Left ventricle myocardium inferior (tissue), 1 donor: ENCODE measurements at places on chromosomes 3 and 15.

DNA sequence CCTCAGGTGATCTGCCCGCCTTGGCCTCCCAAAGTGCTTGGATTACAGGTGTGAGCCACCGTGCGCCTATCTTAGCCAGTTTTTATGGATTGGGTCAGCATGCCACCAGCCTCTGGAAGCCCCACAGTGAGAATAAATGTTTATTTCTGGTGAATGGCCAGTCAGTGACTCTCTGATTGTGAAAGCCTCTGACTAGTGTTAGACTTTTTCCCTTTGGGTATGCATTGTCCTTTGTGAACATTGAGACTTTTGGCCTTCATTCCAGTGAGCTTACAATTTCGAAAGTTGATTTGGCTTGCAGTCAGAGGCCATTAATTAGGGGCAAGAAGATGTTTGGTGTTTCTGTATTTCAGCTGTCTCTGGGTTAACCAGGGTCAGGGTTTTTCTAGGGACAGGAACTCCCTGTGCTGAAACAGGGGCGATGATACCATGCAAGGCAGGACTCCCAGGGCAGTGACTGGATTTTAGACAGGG lies 274.5 kb upstream of the C2CD4B start:
- DNase-seq, result no peak

DNA sequence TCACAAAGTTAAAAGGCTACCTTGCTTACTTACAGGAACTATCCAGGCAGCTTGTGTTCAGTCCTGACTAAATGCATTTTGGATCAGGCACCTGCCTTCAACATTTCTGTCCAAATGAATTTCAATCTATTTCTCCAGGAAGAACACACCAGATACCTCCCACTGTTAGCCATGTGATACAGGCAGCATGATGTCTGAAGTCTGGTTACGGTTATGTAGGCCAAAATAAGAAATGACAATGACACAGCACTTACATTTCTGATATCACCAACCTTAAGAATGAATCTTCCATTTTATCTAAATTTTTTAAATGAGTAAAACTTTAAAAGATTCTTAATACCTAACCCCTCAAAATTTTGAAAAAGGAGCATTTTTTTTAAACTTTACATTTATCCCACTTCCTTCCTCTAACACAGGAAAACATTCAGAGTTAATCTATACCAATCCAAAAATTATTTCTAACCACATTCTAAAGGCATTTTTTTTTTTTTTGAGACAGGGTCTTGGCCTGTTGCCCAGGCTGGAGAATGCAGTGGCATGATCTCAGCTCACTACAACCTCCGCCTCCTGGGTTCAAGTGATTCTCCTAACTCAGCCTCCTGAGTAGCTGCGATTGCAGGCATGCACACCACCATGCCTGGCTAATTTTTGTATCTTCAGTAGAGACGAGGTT lies at the start of gene MAP4:
Gene MAP4, minus strand, starts transcription at position 116 of the 673 bp plus-strand sequence. CDS start 17,556 bp downstream, outside the sequence.
- no peak for DNase-seq

DNA sequence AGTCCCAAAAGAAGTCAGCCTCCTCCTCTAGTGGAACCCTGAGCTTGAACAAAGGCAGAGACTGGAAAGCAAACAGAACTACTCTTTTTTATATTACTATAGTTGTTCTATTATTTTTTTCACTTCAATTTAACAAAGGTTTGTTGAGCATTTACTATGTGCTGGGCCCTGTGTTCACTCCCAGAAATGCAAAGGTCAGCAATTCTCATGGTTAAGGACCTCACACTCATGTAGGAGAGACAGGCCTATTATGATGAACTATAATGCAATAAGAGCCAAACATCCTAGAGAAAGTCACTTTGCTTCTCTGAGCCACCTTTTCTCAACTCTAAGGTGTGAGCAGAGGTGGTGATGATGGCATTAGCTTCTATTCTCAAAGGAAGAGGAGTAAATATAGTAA lies 82.1 kb upstream of the ARHGEF3 start:
- no peak for DNase-seq

GRCh38 chr3:177109688-177110330 lies 87.5 kb downstream of the TBL1XR1 start:
- no peak for DNase-seq

- DNase-seq, result no peak
Measured at GRCh38 chr15:101264911-101265641, 12.2 kb downstream of the SELENOS start.

- no peak for DNase-seq
Measured at GRCh38 chr15:88894819-88895767, at the start of gene HAPLN3. HAPLN3 (minus strand) TSS chr15:88895544; CDS start chr15:88887298, 8,246 bp downstream.
